ENCODE measurements at places on chromosomes 5 and 9.

DNA sequence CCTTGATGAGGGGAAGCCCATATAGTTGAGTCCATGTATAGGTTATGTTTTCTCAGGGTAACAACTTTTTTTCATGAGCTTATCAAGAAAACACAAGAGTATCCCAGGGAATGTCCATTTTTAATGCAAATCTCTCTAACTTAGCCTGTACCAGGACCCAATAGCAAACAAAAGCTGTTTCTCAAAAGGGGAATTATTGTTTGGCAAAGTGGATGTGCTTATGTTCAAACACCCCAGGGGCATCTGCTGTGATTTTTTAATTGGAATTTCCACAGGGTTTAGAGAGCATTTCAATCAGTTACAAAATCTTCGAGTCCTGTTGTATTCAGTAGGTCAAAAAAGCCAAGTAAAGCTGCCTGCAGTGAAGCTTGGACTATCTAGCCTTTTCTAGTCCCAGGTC, 33.4 kb upstream of the CSNK1G3 start:
- no peak for DNase-seq

DNA sequence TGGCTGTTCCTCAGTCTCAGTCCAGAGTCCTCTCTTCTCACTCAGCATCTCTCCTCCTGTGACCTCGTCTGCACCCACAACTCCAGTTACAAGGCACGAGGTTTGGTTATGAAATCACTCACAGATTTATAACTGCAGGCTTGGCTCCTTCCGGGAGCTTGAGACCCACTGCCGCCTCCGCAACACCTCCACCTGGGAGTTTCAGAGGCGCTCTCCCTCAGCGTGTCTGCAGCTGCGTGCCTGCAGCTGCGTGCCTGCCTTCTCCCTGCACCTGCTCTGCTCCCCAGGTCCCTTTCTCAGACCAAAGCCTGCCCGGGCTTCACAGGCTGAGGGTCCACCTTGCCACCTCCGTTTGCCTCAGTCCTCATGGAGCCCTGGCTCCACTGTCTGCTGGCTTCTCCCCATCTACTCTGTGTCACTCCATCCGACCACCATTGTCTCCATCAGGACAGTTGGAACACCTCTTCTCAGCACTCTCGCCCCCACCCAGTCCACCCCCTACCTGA, 51.5 kb downstream of the HRH2 start:
- no peak for DNase-seq

- DNase-seq, result no peak
Measured at GRCh38 chr9:82679472-82679871, 383.5 kb downstream of the RASEF start.

DNA sequence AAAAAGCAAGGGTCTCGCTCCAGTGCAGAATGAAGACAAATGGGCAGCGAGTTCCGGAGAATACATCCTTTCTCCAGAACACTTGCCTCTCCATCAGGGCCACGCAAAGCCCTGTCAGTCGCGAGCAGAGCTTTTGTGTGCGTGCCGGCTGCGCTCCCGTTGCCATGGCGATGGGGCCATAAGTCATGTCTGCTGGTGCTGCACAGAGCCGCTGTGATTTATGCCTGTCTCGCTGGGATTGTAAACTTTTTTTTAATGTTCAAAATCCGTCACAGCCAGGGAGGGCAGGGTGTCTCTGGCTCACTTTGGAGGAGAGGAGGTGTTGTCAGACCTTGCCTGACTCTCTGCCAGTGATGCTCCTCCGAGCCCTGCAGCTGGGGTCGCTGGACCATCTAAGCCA, 272.7 kb downstream of the TRIM32 start:
- DNase-seq, result peak; percentile 4

DNA sequence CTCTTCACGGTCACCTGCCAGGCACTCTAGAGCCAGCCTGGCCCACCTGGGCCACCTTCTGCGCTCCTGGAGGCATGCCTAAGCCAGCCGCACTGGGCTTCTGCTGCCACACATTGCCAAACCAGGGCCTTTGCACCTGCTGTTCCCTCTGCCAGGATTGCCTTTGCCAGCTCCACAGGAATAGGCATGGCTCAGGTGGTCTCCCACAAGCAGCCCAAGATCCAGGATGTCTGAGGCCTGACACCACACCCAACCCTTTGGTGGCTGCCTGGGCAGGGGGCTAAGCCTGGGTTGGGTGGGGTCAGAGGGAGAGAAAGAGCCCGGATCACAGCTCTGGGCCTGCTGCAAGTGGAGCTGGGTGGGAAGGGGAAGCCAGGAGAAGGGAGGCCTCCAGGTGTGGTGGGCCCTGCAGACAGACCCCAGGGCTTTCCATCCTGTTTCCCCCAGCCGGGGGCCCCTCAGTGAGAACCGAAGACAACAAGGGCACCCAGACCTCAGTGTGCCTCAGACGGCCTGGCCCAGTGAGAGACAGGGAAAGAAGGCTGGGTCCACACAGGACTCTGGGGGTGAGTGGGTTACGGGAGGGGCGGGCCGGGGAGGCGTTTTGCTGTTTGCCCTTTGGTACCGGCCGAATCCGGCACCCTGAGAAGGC, 672 bp upstream of the SUSD3 start:
- DNase-seq, result no peak

DNA sequence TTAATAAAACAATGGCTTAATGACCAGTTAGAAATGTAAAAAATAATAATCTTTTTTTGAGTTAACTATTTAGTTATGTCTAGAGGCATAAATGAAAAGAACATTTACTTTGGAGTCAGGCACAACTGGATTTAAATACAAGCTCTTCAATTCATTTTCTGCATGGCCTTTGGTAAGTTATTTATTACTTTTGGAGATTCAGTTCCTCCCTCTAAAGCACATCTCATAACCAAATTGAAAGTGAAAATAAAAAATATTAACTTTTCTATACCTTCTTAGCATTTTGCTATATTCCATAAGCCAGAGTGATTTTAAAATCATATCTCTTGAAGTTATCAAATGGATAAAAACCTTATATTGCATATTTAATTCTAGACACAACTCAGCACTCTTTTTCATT, 434.9 kb upstream of the SMARCA2 start:
- no peak for DNase-seq

DNA sequence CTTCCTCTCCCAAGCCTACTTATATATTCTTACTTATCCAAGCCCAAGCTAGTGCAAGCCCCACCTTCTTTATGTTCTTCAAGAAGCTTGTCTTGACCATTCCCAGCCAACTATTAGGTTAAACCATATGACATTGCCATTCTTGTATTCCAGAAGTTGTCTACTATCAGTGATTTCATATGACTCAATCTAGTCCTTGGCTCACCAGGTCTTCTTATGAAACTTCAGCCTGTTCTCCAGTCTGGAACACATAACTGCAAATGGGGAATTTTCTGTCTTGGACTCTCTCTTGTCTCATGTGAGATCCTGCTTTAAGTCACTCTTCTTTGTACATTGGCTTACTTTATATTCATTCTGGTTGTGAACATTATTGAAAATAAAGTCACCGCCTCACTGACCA, 130.7 kb downstream of the TTLL11 start:
- no peak for DNase-seq

DNA sequence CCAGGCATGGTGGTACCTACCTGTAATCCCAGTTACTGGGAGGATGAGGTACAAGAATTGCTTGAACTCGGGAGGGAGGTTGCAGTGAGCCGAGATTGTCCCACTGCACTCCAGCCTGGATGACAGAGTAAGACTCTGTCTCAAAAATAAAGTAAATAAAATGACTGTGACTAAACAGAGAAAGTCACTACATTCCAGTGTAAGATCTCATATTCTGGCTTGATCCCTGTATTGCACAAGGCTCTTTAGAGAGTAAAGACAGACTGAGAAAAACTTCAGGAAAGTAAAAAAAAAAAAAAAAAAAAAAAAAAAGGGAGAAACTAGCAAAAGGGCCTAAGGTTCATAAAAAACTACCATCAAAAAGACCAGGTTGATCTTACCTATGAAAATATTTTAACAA, 106.6 kb upstream of the PJA2 start:
- no peak for DNase-seq

GRCh38 chr5:95060098-95060497, 224.8 kb downstream of the MCTP1 start:
- no peak for DNase-seq

- DNase-seq, result no peak
Measured at GRCh38 chr5:73901043-73901442, 275.0 kb downstream of the ARHGEF28 start.

DNA sequence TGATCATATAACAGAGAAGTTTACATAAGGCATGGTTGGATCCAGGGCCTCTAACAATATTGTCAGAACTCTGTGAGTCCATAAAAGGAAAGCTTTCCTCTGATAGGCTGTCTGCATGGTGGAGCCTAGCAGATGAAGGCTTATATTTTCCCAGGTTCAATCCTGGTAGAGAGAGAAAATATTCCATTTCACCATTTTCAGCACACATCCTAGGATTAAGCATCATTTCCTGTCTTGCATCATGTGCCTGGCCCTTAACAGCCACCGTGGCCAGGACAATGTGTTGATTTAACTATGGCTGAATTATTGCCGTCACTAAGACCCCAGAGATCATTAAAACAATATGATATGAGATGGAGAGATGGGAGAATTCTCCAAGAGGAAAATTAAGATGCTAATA, 90.9 kb upstream of the GRIA1 start:
- DNase-seq, result no peak

DNA sequence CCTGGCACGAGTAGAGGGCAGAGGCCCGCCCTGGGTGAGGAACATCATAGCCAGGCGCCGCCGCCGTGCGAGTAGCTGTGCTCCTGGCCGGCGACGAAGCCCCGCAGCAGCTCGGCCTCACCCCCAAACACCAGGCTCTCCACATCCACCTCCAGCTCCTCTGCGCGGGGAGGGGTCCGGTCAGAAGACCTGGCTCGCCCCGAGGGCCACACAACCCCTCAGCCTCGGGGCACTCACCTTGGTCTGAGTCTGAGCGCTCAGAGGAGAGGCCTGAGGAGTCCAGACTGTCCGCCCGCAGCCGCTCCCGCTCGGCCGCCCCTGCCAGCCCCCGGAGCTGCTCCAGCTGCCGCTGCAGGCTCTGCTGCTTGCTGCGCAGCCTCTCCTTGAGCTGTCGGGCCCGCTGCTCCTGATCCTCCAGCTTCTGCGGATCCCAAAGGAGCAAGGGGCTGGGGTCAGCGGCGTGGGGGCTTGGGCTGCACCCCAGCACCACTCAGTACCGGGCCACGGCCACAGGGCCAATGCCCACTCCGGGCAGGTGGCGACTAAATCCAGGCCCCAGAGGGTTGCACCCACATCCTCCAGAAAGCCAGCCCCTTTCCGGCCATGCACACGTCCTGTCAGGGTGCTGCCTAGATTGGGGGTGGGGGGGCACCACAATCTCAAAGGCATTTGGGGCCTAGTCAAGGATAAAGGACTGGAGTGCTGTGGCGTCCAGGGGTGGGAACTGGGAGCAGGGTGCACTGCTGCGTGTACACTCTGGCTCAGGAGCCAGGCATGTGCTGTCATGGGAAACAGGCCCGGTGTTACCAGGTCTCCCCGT, 3.9 kb downstream of the MXD3 start:
- no peak for DNase-seq

GRCh38 chr9:91246846-91247245, 114.9 kb downstream of the AUH start:
- no peak for DNase-seq

DNA sequence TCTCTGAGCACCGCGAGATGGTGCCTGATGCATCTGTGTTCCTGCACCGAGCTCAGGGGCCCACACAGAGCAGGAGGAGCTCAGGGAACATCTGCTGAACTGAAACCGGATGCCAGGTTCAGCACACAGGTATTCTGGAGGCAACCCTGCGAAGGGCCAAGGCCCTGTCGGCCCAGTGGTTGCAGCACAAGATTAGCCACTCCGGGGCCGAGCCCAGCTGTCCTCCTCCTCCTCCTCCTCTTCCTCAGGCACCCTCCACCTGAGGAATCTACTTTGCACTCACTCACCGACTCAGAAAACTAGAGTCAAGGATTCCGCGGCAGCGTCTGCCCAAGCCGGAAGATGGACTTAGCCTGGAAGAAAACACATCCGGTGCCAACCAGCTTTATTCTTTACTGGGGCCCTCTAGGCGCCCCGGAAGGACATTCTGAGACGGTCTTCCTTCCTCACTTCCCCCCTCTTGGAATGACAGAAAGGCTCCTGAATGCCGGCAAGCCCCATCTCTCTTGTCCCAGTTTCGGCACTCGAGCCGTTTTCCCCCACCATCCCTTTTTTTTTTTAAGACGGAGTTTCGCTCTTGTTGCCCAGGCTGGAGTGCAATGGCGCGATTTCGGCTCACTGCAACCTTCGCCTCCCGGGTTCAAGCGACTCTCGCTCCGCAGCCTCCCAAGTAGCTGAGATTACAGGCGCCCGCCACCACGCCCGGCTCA, at the start of gene ZBTB6:
Gene ZBTB6, minus strand, starts transcription at position 360 of the 710 bp plus-strand sequence. CDS start 1,251 bp downstream, outside the sequence.
- peak; percentile 58 for DNase-seq
